Prostate gland (tissue), 2 donors: ENCODE measurements at places on chromosomes 1 and 21. TPM values are rescaled to one million over a fixed set of nuclear protein-coding genes. Genes with fewer than 3 reads are reported as not detected.

KRTAP13-2 gene
- not detected for total RNA-seq

TMEM81 gene
- total RNA-seq = 2.2 TPM

RIMS3 gene
- 10.5 TPM for total RNA-seq

NR5A2 gene
- 2.7 TPM for total RNA-seq

CCDC27 gene
- total RNA-seq = 0.97 TPM

CYP4A22 gene
- total RNA-seq = not detected

GREM2 gene
- total RNA-seq = 1.6 TPM

GBP5 gene
- total RNA-seq = 0.23 TPM

RNPEP gene
- 104 TPM for total RNA-seq

DCDC2B gene
- total RNA-seq = not detected

OR2T1 gene
- not detected for total RNA-seq

ZFP69 gene
- total RNA-seq = 3.1 TPM

CYP4Z1 gene
- 0.87 TPM for total RNA-seq

NUF2 gene
- total RNA-seq = 0.55 TPM

ASAP3 gene
- 83.1 TPM for total RNA-seq

SYT6 gene
- not detected for total RNA-seq

SELL gene
- 1.3 TPM for total RNA-seq

LRRC71 gene
- 3.7 TPM for total RNA-seq

A3GALT2 gene
- 0.46 TPM for total RNA-seq

MTX1 gene
- 49.6 TPM for total RNA-seq

IRF6 gene
- 59.8 TPM for total RNA-seq

SLC25A34 gene
- 1.1 TPM for total RNA-seq

CLEC20A gene
- total RNA-seq = not detected

KRTAP19-3 gene
- not detected for total RNA-seq
